ENCODE measurements at places on chromosomes 7 and 10.

- no peak for DNase-seq
Observed at GRCh38 chr10:93198401-93199131, 124.9 kb downstream of the CYP26A1 start.

DNA sequence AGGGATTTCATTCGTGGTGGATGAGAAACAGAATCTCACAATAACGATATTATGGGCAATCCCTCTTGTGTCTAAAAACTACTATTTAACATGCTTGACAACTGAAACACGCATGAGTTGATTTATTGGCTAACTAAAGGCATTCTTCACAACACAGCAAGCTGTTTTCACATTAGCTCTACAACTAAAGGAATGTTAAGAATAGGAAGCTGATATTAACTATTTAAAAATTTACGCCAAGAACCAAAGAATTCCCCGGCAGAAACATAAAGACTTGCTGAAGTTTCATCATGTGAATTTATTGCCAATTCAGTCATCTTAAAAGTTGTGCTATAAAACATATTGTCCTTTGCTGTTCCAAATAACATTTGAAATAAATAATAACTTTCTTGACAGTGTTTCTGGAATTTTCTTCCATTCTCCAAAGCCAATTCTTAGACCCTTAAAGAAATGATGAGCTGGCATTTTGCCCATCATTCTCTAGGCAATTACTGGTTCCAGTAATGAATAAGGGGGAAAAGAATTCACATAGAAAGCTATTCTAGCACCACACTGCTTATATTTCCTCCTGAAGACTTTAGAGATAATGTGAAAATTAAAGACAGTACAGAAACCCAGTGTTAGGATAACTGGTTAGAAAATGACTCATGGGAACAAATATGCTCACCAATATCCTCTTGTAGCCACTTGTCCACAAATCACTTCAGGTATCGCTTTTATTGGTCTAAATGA is 233.1 kb downstream of the PARD3 start:
- DNase-seq = peak; percentile 68

- peak; percentile 88 for DNase-seq
Observed at GRCh38 chr10:97726636-97727178, 10.2 kb upstream of the ZFYVE27 start.

- no peak for DNase-seq
Observed at GRCh38 chr10:109988212-109988596, 19.6 kb upstream of the ADD3 start.

- no peak for DNase-seq
Observed at GRCh38 chr10:92734301-92734700, 44.5 kb downstream of the HHEX start.

DNA sequence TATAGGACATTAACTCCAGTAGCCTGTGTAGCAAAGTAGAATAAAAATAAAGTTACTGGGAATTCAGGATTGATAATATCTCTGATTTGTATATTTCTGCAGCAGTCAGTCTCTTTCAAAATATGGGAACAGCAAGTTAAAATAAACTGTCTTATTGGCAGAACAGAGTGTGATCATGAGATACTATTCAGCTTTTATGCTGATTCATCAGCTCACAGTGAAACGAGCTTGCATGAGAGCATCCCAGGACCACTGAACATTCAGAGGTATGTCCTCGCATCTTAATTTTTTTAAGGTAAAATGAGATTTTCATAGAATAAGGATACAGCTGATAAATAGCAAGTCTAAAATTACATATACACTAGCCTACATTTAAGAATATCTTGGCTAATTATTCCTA is 282.5 kb upstream of the MYO3A start:
- no peak for DNase-seq
